Activated naive CD4-positive, alpha-beta T cell treated with anti-CD3 and anti-CD28 coated beads for 36 hours (primary cell): ENCODE measurements at places on chromosomes 7 and 10. TPM values are rescaled to one million over a fixed set of nuclear protein-coding genes. Genes with fewer than 3 reads are reported as not detected.

Gene SEMA4G
- total RNA-seq = 0.48 TPM

Gene CALCR
- not detected for total RNA-seq

Gene CALML3
- not detected for total RNA-seq

Gene SLIT1
- 0.60 TPM for total RNA-seq

Gene MDFIC
- total RNA-seq = 93.1 TPM
